ENCODE measurements at places on chromosomes 6 and 20. TPM values are rescaled to one million over a fixed set of nuclear protein-coding genes. Genes with fewer than 3 reads are reported as not detected.

DNA sequence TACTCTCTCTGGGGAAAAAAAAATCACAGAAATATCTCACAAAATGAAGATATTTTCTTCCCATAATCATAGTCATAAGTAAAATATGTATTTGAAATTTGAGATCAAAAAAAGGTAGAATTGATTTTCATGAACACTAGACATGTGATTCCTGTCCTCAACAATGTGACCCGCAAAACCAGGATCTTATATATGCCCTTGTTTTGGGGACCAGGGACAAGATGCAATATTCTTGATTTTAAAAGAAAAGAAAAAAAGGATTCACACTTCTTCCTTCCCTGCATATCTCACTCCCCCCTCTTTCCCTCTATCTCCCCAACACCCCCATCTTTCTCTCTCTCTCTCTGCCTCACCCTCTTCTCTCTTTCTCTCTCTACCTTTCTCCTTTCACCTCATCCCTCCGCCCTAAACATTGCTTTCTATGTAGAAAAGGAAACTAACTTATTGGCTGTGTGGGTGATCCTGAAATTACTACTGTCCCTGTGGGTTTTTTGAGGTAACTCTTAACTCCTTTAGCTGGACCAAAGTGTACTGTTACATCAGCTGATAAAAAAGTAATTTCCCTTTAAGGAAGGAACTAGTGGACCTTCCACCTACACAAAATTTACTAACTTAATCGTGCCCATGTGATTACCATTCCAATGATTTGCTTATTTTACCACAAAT lies 85.6 kb downstream of the AIG1 start:
- peaks cover 12% of the 10 kb centered on the region for H3K36me3 ChIP-seq
- DNase-seq: no peak
- peaks cover 6% of the 10 kb centered on the region for H3K4me1 ChIP-seq
- H3K27ac ChIP-seq: no peak overlapping the region
- H3K4me3 ChIP-seq: no peak overlapping the region

DNA sequence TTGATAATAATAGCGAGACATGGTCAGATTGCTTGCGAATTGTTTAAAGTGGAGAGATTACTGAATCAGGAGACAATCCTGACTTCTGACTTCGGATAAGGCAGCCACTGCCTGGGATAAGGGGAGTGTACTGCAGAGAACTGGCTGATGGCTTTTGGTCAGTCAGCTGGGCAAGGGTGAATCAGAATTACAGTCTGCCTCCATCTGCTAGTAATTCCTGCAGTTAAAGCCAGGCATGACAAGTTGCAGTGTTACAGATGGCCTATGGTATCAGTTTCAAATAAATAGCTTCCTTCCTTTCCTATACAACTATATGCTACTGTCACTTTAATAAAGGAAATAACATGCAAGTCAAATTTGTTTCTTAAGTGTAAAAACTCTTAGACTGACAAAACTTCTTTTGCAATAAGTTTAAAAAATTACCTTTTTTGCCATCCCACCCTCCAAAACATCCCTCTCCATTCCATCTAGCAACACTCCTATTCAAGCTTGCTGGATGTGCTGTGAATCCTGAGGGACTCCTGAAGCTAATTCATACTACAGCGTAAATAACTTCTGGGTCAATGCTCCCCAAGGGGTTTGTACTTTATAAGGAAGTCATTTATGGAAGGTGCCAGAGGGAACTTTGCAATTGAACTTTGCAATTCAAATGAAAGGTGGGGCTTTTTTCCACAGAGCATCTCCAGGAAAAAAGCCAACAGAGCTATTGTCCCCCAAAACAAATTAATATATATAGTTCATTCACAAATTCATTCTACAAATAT lies 245.2 kb downstream of the ADGRB3 start:
- no peak overlapping the region for H3K4me3 ChIP-seq
- peaks cover 3% of the 10 kb centered on the region for H3K27me3 ChIP-seq
- no peaks in the 10 kb centered on the region for H3K4me1 ChIP-seq
- no peak for DNase-seq
- no peaks in the 10 kb centered on the region for H3K36me3 ChIP-seq

Gene CD24
- total RNA-seq: 0.42 TPM

DNA sequence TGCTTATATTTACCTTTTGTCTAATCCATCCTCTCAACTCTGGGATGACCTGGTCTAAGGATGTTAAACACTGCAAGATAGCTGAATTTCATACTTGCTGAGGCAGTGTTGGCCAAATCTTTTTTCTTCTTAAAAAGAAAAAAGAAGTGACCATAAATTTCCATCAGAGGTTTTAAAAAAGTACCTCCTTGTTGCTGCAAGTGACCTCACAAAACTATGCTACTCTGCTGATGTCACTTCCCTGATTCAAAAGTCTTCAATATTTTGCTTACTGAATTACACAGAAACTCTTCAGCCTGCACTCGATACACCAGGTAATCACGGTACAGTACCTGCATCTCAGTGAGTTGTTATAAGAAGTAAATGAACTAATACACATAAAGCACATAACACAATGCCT lies 107.2 kb upstream of the PRDM1 start:
- H3K4me3 ChIP-seq: no peak overlapping the region
- H3K36me3 ChIP-seq: no peaks in the 10 kb centered on the region
- peaks cover 20% of the 10 kb centered on the region for H3K27me3 ChIP-seq
- peaks cover 5% of the 10 kb centered on the region for H3K4me1 ChIP-seq

Gene PRSS35
- 24.5 TPM for total RNA-seq

All from osteocyte (in vitro differentiated cells).